ENCODE measurements at places on chromosomes 5 and 9.

- no peak for DNase-seq
These were observed 42.7 kb upstream of the SPINK14 start for GRCh38 chr5:148125641-148126040.

DNA sequence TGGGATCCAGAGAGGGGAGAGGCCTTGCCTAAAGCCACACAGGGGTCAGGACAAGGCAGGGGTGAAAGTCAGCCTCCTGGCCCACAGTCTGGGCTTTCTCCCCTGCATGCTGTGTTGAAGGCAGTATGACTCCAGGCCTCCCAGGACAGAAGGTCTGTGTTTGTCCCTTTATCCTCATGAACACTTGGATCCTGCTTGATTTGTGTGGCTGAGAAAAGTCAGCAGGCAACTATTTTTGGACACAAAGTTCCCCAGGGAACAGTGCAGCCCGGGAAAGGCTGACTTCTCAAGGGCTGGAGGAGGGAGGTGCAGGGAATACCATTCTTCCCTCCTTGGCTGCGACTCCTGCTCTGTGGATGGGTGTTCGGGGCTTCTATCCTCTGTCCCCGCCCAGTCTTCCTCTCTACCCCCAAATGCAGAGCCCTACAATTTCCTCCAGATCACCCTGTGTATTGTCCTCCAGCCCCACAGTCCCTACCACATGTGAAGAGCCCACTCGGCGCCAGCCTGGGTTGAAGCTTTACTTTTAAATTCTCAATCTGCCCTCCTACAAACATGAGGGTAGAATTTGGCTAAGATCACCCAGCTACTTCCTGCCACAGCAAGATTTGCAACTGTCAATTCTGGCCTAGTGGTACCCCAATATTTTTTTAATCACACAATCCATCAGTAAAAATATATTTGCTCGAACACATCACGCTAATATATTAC, 4.1 kb downstream of the AKNA start:
- DNase-seq, result no peak

DNA sequence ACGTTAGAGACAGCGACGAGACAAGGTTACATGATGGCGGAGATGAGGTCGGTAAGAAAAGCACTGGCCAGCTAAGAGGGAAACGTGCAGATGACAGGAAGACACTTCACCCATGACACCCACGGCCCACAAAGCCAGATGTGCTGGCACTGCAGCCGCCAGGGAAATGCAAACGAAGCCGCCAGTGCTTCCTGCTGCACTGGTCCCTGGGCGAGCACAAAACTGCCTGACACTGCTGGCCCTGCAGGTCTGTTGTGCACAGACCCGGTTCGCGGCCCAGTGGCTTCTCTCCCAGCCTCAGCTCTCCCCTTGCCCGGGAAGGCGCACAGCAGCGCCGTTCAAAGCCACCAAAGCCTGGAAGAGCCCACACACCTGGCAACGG, 20.3 kb downstream of the QSOX2 start:
- DNase-seq, result no peak

DNA sequence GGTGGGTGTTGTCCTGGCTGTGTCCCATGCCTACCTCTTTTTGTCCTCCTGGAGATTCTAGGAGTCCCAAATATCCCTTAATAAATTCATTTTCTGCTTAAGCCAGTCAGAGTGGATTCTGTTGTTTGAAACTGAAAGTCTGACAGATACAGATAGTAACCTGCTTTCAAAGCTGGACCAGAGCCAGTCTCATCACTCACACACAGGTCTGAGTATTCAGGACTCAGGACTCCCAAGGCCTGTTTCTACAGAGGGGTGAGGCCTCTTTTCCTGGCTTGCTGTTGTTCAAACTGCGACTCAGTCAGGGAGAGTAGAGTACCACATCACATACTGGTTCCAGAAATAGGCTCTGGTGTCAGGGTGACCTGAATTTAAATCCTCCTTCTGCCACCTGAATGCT, 190.1 kb downstream of the PAX5 start:
- DNase-seq, result no peak

GRCh38 chr9:134940236-134941208, 22.8 kb upstream of the FCN1 start:
- DNase-seq, result no peak

GRCh38 chr5:173727839-173728778, 111.7 kb upstream of the BOD1 start:
- no peak for DNase-seq

- no peak for DNase-seq
These were observed 131.5 kb upstream of the OTULINL start for GRCh38 chr5:14450018-14450524.

- DNase-seq, result no peak
These were observed 172.5 kb downstream of the CRB2 start for GRCh38 chr9:123528501-123528900.

GRCh38 chr5:132661231-132662003, 3.4 kb downstream of the IL13 start:
- DNase-seq, result no peak

DNA sequence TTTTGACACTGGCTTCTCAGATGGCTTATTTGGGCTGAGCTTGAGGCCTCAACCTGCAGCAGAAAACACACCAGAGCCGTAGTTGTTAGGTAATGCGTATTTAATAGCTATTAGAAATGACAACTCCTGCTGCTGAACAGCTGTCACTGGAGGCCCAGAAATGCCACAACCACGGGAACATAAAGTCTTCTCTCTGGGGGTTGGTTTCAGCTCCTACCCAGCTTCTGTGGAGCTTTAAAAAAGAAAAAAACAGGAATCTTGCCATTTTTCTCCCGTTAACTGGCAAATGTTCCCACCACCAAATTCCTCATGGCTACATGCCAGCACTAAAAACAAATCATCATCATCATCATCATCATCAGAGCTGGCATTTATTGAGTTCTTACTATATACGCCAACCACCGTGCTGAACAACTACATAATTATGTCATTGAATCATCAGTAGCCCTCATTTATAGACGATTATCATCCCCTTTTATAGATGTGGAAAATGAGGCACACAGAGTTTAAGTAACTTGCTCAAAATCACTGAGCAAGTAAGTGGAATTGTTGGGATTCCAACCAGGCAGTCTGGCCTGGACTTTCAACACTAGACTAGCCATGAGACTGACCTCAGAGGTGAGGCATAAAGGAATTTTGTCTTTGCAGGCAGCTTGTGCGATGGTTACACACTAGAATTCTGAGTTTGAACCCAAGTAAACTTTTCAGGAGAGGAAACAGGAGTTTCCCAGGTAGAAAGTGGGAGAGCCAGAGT, 185.3 kb upstream of the WWC1 start:
- no peak for DNase-seq
